Suprapubic skin (tissue), 4 donors: ENCODE measurements at places on chromosomes 2 and 18.

GRCh38 chr2:192347542-192347941 lies 152.8 kb upstream of the TMEFF2 start:
- H3K27me3 ChIP-seq: no peaks in the 10 kb centered on the region
- no peaks in the 10 kb centered on the region for H3K36me3 ChIP-seq
- no peaks in the 10 kb centered on the region for H3K4me1 ChIP-seq
- no peak overlapping the region for H3K4me3 ChIP-seq
- no peak for DNase-seq

DNA sequence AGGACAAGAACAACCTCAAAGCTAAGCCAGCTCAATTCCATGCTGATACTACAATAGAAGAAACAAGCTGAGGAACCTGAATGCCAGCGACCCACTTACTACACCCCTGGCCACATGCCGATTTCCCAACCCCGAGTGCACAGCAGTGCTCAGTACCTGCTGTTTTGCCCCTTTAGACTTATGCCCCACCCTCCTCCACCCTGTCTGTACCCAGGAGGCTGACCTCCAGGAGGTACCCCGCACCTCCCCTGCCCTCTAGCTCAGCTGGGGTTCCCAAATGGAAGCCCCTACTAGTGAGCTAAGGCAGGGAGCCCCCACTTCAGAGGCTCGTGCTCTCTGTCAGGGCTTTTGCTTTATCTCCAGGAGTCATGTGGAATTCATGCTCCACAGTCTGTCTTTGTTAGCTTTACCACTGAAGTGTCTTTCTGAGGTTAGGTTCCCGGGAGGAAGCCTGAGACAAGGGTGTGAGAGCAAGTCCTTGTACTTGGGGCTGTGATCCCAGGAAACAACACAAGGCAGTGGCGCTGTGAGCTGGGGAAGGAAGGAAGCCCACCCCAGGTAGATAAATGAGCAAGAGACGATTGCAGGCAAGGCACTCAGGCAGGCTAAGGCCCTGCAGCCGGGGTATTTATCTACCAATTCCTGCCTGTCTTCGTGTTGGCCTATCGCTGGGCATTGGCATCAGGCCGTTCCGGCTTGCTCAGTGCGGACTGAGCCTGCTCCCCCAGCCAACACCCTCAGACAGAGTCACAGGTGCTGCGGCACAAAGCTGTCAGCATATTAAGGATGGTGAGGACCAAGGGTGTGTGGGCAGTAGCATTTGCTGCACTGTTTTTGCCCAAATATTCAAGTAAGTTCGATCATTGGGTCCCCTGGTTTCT lies 220.5 kb downstream of the CYP26B1 start:
- no peak overlapping the region for H3K27ac ChIP-seq
- H3K36me3 ChIP-seq: no peaks in the 10 kb centered on the region
- DNase-seq: no peak
- H3K27me3 ChIP-seq: no peaks in the 10 kb centered on the region
- peaks cover 26% of the 10 kb centered on the region for H3K4me1 ChIP-seq
- no peak overlapping the region for H3K4me3 ChIP-seq

GRCh38 chr2:48479915-48480314 lies 50.0 kb upstream of the STON1 start:
- no peak overlapping the region for H3K4me3 ChIP-seq
- H3K27me3 ChIP-seq: no peaks in the 10 kb centered on the region
- H3K27ac ChIP-seq: no peak overlapping the region
- H3K4me1 ChIP-seq: peaks cover 4% of the 10 kb centered on the region
- H3K36me3 ChIP-seq: peaks cover 59% of the 10 kb centered on the region

GRCh38 chr2:113709022-113709421 lies 47.4 kb downstream of the SLC35F5 start:
- H3K27ac ChIP-seq: no peak overlapping the region
- peaks cover 33% of the 10 kb centered on the region for H3K36me3 ChIP-seq
- no peak for DNase-seq
- no peaks in the 10 kb centered on the region for H3K4me1 ChIP-seq
- no peaks in the 10 kb centered on the region for H3K27me3 ChIP-seq
- H3K4me3 ChIP-seq: no peak overlapping the region
